Posterior vena cava (tissue), 2 donors: ENCODE measurements at places on chromosomes 3 and 15. TPM values are rescaled to one million over a fixed set of nuclear protein-coding genes. Genes with fewer than 3 reads are reported as not detected.

The IMPG2 gene
- total RNA-seq, result 0.38 TPM

The EPHA3 gene
- total RNA-seq, result 15.5 TPM

The FANCD2OS gene
- total RNA-seq, result not detected

The PLCH1 gene
- total RNA-seq, result not detected

The FGF12 gene
- 1.7 TPM for total RNA-seq

The CAMK2N2 gene
- total RNA-seq, result not detected

The ROPN1 gene
- total RNA-seq, result not detected

The MED12L gene
- total RNA-seq, result 0.60 TPM

The MITF gene
- total RNA-seq, result 61.4 TPM

The LRRC31 gene
- total RNA-seq, result not detected

The PLS1 gene
- 0.86 TPM for total RNA-seq

DNA sequence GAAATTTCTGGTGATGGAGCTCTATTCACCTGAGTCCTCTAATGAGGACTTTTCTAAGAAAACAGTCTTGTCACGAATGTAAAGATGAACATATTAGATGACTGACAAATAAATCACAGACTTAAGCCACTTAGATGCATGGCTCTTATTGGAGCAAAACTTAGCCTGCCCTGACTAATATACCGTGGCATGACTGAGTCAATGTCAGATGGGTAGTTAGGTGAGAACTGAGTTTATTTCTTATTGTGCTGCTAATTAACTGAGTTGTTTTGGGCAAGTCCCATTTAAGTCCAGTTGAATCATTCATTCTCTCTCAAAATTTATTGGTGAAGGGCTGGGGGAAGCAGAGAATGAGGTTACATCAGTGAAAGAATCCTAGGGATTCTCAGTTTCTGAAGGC is 459.8 kb downstream of the MCTP2 start:
- no peak for DNase-seq

DNA sequence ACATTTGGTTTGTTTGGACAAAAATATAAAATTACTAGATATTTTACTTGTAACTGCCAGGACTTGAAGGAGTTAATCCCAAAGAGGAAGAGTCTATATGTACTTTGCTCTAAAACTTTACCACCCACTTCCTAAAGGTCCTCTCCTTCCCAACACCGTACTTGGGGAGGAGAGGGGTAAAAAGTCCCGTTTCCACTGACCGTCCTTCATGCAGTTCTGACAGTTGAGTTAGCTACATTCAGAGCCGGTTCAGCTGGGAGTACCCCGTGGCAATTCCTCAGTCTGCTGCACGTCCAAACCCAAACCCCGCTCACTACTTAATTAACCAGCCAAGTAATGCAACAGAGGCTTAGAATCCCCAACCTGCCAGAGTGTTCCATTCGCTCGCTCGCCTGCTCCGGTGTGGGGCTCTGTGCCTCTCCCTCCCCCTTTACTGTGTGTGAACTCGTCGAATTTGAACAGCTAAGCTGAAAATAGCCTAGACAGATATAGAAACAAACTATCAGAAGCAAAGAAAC is 519.7 kb downstream of the FOXP1 start:
- DNase-seq, result no peak

DNA sequence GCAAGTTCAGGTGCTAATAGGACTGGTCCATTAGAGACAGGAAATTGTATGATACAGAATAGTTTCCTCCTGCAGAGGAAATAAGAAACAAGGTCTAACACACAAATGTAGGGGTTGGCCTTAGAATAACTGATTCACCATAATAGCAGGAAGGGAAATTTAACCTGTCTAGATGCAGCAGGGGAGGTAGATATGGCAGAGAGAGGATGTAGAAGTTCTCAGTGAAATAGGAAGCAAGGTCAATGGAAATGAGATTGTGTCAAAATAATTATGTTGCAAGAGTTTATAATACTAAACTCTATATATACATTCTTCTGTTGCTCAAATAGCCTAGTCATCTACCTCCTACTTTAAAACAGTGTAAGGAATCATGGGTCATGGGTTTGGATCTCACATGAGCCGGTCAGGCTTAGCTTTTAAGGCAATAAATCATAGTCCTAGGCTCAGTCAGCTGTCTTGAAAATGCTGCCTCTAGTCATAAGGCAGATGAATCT is 17.0 kb downstream of the BCL2A1 start:
- DNase-seq, result no peak

- no peak for DNase-seq
Observed at GRCh38 chr15:57297163-57297593, 79.1 kb upstream of the CGNL1 start.

DNA sequence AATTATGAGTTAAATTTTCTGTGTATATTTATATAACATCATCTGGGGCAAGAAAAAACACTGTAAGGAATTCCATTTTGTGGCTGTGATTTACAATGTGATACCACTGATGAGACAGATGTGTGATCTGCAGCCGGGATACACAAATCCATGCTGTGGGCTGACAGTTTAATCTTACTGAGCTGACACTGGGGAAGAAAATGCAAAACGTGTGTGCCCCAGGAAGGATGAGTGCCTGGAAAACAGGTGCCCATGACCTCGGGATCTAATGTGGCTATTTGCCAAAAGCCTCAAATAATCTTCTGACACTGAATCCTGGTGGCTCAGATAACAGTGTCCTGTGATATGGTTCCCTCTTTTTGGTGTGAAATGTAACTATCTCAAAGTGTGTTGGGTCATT is 10.5 kb downstream of the MYRIP start:
- no peak for DNase-seq

DNA sequence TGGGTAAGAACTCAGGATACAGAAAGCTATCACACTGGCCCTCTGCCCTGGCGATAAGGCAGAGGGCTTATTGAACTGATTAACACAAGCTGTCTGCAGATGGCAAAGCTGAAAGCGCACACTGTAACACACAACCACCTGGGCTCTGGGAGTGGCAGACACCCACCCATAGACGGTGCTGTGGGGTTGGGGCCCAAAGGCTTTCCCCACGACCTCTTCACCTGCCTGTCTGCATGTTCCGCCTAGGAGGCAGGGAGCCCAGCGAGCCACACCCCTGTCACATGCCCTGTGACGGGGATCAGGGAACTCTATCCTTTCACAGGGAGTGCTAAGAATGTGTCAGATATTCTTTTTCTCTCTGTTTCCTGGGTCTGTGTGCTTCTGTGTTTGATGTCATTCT is 12.1 kb upstream of the TFG start:
- no peak for DNase-seq

- DNase-seq, result no peak
Observed at GRCh38 chr3:13459605-13460340, 20.3 kb upstream of the HDAC11 start.

GRCh38 chr15:23072633-23073032 is 33.3 kb upstream of the TUBGCP5 start:
- DNase-seq, result no peak

DNA sequence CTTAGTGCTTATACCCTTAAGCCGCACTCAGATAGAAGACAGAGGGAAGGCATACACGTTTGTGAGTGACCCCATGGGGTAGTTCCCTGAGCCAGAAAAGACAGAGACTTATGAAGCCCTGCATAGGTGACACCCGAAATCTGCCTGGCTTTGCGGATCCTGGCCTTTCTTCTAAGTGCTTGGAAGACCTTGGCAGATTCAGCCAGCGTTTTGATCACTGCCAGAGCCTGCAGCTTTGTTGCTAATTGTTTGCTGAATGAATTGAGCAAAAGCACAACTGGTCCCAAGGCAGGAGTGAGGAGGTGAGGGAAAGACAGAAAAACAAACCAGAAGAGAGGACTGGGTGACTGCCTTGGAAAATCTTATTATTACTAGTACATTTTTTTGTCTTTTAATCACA is 168.3 kb upstream of the ICE2 start:
- DNase-seq, result no peak

DNA sequence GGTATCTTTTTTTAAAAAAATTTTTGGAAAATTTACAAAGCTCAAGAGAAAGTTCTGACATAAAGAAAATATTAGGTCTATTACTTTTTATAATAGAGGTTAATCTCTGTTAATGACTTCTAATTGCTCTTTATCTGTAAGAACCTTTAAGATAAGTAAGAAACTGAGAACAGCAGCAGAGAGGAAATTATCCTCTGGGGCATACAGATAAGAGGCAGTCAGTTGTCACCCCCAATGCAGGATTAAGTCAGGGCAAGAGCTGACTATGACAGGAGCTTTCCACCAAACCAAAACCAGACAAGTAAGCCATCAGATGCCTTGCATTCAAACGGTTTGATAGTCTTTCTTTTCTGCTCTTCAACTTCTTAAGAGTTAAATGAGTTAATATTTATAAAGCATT is 149.0 kb downstream of the GSK3B start:
- no peak for DNase-seq

DNA sequence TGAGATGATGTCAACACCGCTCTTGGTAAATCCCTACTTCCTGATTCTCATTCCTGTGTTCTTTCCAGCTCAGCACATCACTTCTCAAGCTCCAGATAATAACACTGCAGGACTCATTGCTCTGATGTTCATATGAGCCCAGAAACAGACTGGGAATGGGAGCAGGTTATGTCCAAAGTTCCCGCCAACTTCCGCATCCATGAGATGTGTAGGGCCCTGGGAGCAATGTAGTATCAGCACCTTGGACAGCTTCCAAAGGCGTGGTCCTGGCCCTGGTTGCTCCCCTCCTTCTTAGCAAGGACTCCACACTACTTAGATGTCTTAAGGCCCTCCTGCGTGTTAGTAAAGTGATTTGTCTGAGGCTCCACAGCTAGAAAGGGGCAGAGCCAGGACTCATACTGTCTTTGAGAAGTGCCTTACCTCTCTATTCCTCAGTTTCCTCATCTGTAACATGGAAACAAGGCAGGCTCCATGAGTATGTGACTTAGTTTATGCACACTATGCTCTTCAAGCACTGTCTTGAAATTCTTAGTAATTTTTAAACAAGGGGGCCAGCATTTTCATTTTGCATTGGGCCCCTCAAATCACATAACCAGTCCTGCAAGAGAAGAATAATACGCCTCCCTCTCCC is 27.9 kb upstream of the SLC6A1 start:
- DNase-seq, result no peak

GRCh38 chr3:57758686-57759085 is 2.6 kb downstream of the SLMAP start:
- DNase-seq, result no peak

DNA sequence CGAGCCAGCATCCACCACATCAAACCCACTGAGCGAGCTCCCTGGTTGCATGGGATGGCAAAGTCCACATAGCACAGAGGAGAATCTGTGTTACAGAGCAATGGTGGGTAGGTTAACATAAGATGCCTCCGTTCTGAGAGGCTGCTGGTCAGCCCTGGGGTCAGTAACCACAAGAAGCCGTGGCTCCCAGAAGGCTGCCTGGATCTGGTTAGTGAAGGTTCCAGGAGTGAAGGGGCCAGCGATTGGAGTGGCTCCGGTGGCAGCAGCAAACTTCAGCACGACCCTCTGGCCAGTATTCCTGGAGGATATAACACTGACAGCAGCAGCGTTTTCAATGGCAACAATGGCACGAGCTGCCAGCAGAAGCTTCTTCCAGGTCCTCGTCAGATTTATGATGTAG is 18.4 kb upstream of the PIGZ start:
- peak; percentile 58 for DNase-seq

DNA sequence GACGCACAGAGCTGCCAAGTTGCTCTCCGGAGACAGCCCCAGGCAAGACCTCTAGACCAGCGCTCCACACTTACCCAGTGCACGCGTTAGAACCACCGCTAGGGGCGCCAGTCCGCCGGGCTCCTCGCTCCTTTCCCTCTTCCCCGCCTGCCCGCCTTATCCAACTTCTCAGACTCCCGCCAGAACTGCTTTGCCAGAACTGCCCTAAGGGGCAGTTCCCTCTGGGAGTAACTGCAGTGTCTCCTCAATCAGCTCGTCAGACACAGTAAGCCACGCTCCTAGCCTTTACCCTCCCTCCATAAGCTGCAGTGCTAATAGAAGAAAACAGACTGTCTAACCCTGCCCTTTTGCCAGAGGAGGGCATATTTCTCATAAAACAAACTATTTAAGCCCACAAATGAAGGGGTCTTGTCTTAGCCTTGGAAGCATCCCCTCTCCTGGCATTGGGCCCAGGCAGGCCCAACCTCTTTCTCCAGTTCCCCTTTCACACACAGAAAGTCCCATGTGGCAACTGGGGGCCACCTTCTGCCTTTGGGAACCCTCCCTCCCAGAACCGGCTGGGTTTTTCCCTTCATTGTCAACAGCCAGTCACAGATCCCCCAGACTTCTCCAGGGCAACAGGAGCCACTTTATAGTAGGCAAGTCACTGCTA is 3.7 kb downstream of the BMF start:
- DNase-seq, result peak; percentile 97

GRCh38 chr15:86855307-86856291 is 775.9 kb downstream of the AGBL1 start:
- DNase-seq, result no peak

GRCh38 chr3:158152186-158152585 is 42.3 kb downstream of the RSRC1 start:
- no peak for DNase-seq

DNA sequence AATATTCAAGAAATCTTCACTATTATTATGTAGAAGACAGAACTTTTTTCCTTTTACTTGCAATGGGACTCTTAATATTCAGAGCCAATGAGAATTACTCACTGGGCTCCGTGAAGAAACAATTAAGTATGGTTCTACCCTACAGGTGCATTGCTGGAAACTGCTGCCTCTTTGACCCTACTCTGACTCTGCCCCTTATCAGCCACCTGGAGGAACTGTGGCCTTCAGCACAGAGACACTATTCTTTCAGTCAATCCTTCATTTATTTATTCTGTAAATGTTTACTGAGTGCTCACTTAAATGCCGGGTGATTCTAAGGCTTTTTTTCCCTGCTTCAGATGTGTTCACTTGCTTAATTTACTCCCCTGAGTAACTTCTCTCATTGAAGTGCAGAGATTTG is 163.2 kb downstream of the SYNPR start:
- no peak for DNase-seq

DNA sequence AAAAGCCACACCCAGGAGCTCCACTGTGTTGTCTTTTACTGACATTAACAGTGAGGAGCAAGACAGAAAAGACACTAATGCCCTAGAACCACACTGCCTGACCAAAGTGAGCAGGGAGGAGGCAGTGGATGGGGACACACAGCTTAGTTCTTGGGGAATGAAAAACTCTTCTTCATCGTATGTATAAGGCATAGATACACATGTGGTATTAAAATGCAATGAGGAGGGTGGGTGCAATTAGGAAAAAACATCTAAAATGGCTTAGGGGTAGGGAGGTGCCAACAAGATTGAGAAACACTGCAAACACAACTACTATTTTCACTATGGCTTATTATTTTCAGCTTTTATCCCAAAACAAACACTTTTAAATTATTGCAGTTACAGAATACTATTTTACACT is 15.5 kb downstream of the KLHL25 start:
- no peak for DNase-seq

- no peak for DNase-seq
Observed at GRCh38 chr3:105965384-105965783, 96.6 kb upstream of the CBLB start.

- no peak for DNase-seq
Observed at GRCh38 chr15:36117296-36117787, 462.1 kb upstream of the CDIN1 start.
